ENCODE measurements at places on chromosomes 12 and 14. TPM values are rescaled to one million over a fixed set of nuclear protein-coding genes. Genes with fewer than 3 reads are reported as not detected.

DNA sequence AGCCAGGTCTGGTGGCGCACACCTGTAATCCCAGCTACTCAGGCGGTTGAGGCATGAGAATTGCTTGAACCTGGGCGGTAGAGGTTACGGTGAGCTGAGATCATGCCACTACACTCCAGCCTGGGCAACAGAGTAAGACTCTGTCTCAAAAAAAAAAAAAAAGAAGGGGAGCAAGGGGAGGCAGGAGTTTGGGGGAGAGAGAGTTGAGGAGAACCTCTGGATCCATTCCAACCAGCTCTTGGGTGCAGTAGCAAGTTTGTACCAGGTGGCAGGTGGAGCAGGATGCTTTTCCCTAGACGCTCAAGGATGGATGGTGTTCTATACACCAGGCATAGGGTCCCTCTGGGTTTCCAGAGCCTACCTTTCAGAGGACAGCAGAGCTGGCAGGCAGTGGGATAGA lies 1.9 kb downstream of the NFE2 start:
- no peak overlapping the region for H3K27ac ChIP-seq
- peaks cover 65% of the 10 kb centered on the region for H3K27me3 ChIP-seq
- no peaks in the 10 kb centered on the region for H3K36me3 ChIP-seq
- H3K4me1 ChIP-seq: peaks cover 11% of the 10 kb centered on the region

- no peaks in the 10 kb centered on the region for H3K27me3 ChIP-seq
- DNase-seq: no peak
- no peak overlapping the region for H3K4me3 ChIP-seq
- no peak overlapping the region for H3K27ac ChIP-seq
- peaks cover 18% of the 10 kb centered on the region for H3K4me1 ChIP-seq
Measured at GRCh38 chr14:102570334-102570995, 22.0 kb upstream of the RCOR1 start.

DNA sequence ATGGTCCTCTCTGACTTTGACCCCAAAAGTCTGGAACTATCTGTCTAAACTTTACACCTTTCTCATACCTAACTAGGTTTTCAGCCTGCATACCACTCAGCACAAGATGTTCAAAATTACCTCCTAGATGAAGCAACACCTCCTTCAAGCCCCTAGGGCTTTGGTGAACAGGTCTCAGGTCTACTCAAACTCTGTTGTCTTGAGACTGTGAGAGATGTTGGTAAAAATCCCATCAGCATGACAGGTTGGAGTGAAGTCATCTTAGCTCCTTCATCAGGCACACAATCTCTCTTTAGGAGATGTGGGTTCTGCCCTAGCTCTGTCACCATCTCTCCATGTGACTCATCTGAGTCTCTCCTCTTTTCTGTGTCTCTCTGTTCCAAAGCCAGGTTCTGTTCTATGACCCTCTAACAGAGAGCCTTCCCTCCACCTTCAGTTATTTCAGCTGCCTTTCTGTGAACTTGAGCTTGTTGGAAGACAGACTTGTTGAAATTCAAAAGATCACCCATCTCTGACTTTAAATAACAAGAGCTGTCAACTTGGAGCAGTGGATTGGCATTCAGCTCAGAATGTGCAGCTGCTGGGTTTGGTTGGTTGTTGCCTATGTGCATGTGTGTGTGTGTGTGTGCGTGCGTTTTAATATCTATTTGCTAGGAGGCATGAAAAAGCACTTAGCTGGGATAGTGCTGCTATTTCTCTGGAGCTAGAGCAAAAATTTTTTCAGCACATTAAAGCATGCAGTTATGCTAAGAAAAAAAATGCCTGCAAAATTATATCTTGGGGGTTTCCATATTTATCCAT lies 130.7 kb downstream of the CRACR2A start:
- peaks cover 37% of the 10 kb centered on the region for H3K36me3 ChIP-seq
- peaks cover 20% of the 10 kb centered on the region for H3K4me1 ChIP-seq
- no peak for DNase-seq

DNA sequence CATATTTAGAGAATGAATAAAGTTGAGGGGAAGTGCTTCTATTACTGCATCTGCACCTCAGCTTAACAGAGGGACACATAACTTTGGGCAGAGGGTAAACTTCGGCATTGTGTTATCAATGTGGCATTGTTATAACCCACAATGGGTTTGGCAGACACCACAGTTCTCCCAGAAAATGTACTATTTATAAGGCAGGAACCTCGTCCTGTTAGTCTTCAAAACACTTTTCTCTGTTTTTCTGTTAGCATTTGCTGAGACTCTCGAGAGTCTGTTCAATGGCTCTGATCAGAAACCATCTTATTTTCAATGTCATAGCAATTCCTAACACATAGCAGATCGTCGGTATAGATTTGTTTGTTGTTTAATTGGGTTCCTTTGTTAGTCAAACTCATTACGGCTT lies 13.9 kb downstream of the PPP1R36 start:
- no peak for DNase-seq
- no peaks in the 10 kb centered on the region for H3K36me3 ChIP-seq
- H3K27ac ChIP-seq: no peak overlapping the region
- H3K27me3 ChIP-seq: peaks cover 16% of the 10 kb centered on the region

DNA sequence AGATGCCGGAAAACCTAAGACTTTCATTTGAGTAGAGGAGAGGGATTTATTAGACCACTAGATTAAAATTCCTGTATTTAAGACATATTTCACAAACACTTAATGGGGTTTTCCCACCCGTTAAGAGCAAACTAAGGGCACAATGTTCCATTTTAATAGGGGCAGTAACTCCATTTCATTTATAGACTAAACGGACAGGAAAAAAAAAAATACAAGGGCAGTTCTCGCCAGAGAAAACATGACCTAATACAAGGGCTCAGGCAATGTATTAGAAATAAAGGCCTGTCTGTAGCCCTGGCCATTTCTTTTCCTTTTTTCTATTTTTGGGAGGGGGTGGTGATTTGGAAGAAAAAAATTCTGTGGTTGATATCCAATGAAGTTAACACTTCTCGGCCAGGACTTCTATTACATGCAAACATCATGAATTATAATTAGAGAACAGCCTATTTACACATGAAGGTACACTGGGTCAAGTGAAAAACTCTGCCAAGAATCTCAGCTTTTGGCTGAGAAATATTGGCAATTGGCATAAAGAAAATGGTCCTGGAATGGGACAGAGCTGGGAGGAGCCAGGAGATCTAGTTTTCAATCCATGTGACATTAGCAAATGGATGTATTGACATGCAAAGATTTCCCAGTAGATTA lies 641.1 kb upstream of the TBX3 start:
- H3K36me3 ChIP-seq: no peaks in the 10 kb centered on the region
- H3K4me1 ChIP-seq: no peaks in the 10 kb centered on the region
- no peaks in the 10 kb centered on the region for H3K27me3 ChIP-seq

GRCh38 chr12:32454075-32454474 lies 54.7 kb downstream of the FGD4 start:
- H3K36me3 ChIP-seq: no peaks in the 10 kb centered on the region
- H3K27ac ChIP-seq: no peak overlapping the region
- DNase-seq: no peak
- H3K4me3 ChIP-seq: no peak overlapping the region
- H3K27me3 ChIP-seq: peaks cover 4% of the 10 kb centered on the region

- no peak for DNase-seq
- H3K27me3 ChIP-seq: no peaks in the 10 kb centered on the region
- peaks cover 9% of the 10 kb centered on the region for H3K4me1 ChIP-seq
- no peak overlapping the region for H3K4me3 ChIP-seq
- peaks cover 33% of the 10 kb centered on the region for H3K36me3 ChIP-seq
Measured at GRCh38 chr12:39300799-39301198, 142.1 kb downstream of the KIF21A start.

GRCh38 chr12:7935590-7936581 lies at the start of gene SLC2A3:
TSS of gene SLC2A3 (minus strand) at chr12:7936187. CDS start at chr12:7936034, 153 bp downstream.
- H3K4me3 ChIP-seq: no peak within 1 kb of the TSS
- peak; percentile 89 for DNase-seq
- H3K4me1 ChIP-seq: peaks cover 20% of the 10 kb centered on the region
- H3K27ac ChIP-seq: no peak within 1 kb of the TSS

GRCh38 chr12:28409892-28410291 lies 219.6 kb downstream of the CCDC91 start:
- no peaks in the 10 kb centered on the region for H3K4me1 ChIP-seq
- H3K27me3 ChIP-seq: no peaks in the 10 kb centered on the region
- no peak for DNase-seq
- no peak overlapping the region for H3K27ac ChIP-seq
- H3K36me3 ChIP-seq: peaks cover 15% of the 10 kb centered on the region

DNA sequence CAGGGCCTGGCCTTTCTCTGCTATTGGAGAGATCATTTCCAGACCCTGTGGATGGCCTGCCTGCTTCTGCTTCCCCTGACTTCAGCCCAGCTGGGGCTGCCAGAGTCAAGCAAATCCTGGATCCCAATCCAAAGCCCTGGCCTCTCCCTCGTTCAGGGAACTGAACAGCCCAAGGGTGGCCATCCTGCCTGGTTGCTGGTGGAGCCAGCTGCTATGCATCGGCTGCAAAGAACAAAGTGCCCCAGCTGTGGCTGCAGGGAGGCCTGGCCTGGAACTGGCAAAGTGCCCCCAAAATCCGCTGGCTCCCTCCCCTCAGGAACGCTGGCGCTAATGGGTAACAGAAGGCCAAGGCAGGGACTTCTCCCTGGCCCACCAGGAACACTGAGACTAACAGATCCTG lies 56.4 kb downstream of the LRRC74A start:
- no peak for DNase-seq
- peaks cover 9% of the 10 kb centered on the region for H3K27me3 ChIP-seq
- H3K27ac ChIP-seq: no peak overlapping the region
- no peaks in the 10 kb centered on the region for H3K36me3 ChIP-seq
- peaks cover 5% of the 10 kb centered on the region for H3K4me1 ChIP-seq
- no peak overlapping the region for H3K4me3 ChIP-seq

DNA sequence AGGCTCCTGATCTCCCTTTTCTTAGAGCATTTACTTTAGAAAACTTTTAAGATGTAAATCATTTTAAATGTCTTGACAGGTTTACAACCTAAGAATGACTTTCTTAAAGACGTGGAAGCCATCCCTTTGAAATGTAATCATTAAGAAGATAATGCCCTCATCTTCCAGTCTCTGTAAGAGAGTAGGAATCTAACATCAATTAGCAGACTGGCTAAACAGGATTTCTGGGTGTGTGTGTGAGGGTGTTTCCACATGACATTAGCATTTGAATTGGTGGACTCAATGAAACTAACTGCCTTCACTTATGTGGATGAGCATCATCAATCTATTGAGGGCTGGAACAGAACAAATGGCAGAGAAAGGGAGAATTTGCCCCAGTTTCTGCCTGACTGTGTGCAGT lies 329.5 kb downstream of the RPL10L start:
- no peak overlapping the region for H3K4me3 ChIP-seq
- no peak overlapping the region for H3K27ac ChIP-seq
- no peaks in the 10 kb centered on the region for H3K27me3 ChIP-seq
- no peaks in the 10 kb centered on the region for H3K36me3 ChIP-seq

The HCAR3 gene
- 0.09 TPM for total RNA-seq

The SNRNP35 gene
- 31.0 TPM for total RNA-seq

The KLHL33 gene
- 0.44 TPM for total RNA-seq

The PPP2R5C gene
- total RNA-seq: 234 TPM

The LDHB gene
- total RNA-seq: 907 TPM
